CD4-positive, alpha-beta memory T cell (primary cell): ENCODE measurements at places on chromosomes 3 and 15.

DNA sequence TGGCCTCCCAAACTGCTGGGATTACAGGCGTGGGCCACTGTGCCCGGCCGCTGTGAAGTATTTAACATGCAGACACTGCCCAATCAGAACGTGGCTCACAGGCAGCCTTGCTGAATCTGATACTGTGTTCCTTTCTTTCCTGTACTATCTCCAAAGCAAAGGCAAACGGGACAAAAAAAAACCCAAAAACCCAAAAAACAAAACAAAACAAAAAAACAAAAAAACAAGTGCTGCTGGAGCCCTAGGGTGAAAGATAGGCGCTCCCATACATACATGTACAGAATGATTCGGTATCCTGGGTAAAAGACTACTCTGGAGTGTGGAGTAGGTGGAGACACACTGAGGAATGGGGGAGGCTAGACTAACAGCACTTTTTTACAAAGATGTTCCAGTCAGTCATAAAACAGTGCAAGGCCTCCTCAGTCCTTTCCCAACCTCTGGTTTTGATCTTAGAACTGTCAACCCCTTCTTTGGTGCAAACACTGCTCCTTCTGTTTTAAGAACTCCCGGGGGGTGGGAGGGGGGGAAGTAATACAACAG, 7.7 kb upstream of the MAP1A start:
- no peak for DNase-seq

GRCh38 chr3:197775317-197775716, 15.7 kb upstream of the LRCH3 start:
- no peak for DNase-seq

DNA sequence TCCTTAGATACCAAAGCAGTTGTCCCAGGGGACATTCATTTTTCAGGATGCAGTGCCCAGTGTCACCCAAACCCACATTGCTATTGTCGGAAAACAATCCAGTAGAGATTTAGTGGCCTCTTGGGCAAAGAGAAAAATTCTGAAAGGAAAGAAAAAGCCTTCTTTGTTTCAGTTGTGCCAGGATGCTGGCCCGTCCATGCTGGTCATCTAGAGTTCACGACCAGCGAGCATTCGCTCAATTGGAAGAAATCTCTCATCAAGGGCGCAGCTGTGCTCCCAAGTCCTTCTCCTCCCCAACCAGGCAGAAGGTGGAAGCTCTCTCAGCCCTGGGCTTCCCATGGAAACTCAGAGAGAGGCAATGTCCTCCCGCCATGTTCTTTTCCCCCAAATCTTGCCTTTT, 123.7 kb downstream of the MTHFS start:
- no peak for DNase-seq

DNA sequence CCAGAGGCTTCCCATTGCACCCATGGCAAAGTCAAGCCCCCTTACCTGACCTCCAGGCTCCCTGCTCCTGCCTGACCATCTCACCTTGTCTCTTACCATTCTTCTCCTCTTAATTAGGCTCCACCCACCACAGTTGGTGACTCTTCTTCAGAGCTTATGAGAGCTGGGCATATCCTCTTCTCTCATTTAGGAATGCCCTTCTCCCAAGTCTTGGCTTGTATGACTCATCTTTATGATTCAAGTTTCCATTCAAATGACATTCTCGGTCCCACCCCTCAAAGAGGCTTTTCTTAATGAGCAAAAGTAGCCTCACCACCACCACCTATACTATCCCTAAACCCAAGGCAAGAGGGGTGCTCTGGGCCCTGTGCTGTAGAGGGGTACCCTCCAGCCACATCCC, 55.3 kb upstream of the NUDT16 start:
- DNase-seq = no peak

DNA sequence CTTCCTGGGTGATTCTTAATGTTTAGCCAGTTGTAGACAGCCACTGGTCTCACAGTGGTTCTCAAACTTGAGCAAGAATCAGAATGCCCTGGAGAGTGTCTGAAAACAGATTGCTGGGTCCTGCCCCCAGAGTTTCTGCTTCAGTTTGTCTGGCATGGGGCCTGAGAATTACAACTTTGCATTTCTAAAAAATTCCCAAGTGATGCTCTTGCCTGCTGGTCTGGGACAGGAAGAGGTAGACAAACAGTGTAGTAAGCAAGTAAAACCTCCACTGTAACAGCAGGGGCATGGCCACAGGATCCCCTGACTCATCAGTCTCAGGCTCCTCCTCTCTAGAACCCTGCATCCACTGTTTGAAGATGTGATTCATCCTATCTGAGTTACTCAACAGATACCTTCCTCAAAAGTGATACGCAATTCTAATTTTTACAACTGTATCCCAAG, 36.5 kb downstream of the DZIP1L start:
- DNase-seq = no peak

DNA sequence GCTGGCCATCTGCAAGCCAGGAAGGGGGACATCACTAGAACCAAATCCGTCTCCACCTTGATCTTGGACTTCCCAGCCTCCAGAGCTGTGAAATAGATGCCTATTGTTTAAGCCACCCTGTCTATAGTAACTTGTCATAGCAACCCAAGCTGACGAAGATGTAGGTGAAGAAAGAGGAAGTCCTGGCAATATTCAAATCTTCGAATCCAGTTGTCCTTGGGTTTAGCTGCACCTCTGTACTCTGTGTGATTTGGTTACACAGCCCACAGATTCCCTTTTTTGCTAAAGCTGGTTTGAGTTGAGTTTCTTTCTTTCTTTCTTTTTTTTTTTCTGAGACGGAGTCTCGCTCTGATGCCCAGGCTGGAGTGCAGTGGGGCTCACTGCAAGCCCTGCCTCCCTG, 68.0 kb upstream of the XCR1 start:
- no peak for DNase-seq
